ENCODE measurements at places on chromosomes 6 and 20. TPM values are rescaled to one million over a fixed set of nuclear protein-coding genes. Genes with fewer than 3 reads are reported as not detected.

DNA sequence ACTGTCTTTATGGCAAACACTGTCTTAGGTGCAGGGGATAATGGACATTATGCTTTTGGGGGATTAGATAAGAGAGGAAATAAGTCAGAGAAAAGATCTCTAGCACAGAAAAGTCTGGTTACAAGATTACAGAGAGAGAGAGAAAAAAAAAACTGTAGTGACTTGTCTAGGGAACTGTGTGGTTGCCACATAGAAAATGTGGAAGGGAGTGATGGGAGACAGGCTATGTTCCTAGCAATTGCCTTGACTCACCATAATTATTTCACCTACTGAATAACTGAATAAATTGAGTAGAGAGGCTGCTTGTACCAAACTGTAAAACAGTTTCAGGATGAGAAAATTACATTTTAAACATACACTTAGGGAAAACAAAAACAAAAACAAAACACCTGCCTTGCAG lies 229.7 kb downstream of the LAMA2 start:
- DNase-seq, result no peak
- no peaks in the 10 kb centered on the region for H3K36me3 ChIP-seq
- no peak overlapping the region for H3K4me3 ChIP-seq
- H3K27ac ChIP-seq, result no peak overlapping the region
- H3K4me1 ChIP-seq, result no peaks in the 10 kb centered on the region

GRCh38 chr20:51498765-51499540 lies 43.6 kb downstream of the NFATC2 start:
- peaks cover 63% of the 10 kb centered on the region for H3K4me1 ChIP-seq
- peak overlapping the region; percentile 63 for H3K27ac ChIP-seq
- no peaks in the 10 kb centered on the region for H3K27me3 ChIP-seq
- DNase-seq, result no peak
- H3K36me3 ChIP-seq, result no peaks in the 10 kb centered on the region

- no peak overlapping the region for H3K4me3 ChIP-seq
- H3K36me3 ChIP-seq, result no peaks in the 10 kb centered on the region
- H3K27me3 ChIP-seq, result no peaks in the 10 kb centered on the region
- no peak overlapping the region for H3K27ac ChIP-seq
- no peak for DNase-seq
These were observed 102.5 kb downstream of the PRL start for GRCh38 chr6:22194188-22194921.

DNA sequence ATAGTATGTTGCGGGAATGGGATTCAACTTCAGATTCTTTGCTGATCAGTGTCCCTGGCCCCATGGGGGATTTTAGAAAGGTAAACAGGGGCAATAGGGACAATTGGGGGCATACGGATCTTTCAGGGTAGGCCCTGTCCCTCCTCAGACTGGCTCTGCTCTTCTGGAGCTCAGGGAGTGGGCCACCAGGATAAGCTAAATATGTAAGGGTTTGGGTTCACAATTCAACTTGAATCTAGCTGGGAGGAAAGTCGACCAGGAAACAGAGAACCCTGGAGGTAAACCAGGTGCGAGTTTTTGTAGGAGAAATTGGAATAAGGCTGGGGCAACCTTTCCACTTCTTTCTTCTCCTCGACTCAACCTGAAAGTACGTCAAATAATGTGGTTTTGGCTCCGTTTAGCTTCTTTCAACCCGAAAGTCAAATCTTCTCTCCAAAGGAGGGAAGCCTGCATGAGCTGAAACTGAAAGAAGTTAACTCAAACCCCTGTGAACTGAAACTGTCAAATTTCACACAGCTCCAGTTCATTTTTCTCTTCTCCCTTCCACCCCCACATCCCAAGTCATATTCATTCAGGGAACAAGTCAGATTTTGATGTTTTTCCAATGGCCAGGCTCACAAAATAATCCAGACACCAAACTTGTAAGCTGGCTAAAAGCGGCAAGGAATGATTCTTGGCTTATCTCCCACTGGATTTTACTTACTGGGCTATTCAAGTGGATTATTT lies 278.2 kb downstream of the CLIC5 start:
- H3K27me3 ChIP-seq, result no peaks in the 10 kb centered on the region
- H3K4me3 ChIP-seq, result peak overlapping the region; percentile 21
- no peak overlapping the region for H3K27ac ChIP-seq
- peaks cover 5% of the 10 kb centered on the region for H3K4me1 ChIP-seq

DNA sequence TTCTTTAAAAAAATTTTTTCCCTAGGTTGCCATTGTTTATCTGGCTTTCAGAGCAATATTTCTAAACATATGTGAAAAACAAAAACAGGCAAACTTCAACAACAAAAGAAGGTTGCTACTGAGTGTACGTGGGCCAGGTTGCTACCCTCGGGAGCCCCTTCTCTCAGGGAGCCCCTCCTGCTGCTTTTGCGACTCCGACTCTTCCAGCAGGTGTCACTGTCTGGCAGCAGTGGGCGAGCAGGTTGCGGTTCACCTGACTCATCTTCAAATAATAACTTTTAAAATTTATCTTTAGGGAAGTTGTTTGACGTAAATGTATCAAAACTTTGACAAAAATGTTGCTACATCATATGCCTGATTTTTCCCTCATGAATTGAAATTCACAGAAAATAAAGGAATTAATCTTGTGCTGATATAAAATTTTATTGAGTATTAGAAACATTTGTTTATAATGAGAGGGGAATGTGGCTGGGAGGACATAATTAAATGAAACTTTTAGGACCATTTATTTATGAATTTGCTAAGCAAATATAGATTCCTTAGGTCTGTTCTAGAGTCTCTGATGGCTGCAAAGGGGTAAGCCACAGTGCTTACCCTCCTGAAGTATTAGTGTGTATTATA lies 138.8 kb downstream of the HIVEP1 start:
- no peak overlapping the region for H3K4me3 ChIP-seq
- H3K27ac ChIP-seq, result no peak overlapping the region
- no peaks in the 10 kb centered on the region for H3K4me1 ChIP-seq
- DNase-seq, result peak; percentile 38

DNA sequence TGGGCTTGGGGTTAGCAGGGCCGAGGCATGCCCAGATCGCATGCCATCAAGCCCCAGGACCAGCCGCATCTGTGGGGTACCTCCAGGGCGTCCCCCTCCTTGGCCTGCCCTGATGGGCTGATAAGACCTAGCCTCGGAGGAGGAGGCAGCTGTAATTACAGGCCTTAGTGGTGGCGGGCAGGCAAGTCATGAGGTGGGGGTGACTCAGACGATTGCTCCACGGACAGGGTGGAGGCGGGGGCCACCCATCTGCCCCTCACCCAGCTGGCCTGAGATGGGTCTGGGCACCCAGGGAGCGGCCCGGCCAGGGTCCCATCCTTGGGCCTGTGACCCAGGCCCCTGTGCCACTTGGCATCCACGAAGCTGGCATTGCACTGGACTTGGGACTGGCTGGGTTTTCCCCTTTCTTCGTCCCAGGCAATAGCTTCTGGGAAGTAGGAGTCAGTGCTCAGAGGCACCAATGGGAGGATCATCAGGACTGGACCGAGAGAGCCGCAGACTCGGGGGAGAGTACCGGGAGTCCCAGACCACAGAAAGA lies 57.5 kb downstream of the CEBPB start:
- H3K27me3 ChIP-seq, result peaks cover 29% of the 10 kb centered on the region
- no peak overlapping the region for H3K4me3 ChIP-seq
- H3K27ac ChIP-seq, result no peak overlapping the region
- no peaks in the 10 kb centered on the region for H3K36me3 ChIP-seq
- no peaks in the 10 kb centered on the region for H3K4me1 ChIP-seq

DNA sequence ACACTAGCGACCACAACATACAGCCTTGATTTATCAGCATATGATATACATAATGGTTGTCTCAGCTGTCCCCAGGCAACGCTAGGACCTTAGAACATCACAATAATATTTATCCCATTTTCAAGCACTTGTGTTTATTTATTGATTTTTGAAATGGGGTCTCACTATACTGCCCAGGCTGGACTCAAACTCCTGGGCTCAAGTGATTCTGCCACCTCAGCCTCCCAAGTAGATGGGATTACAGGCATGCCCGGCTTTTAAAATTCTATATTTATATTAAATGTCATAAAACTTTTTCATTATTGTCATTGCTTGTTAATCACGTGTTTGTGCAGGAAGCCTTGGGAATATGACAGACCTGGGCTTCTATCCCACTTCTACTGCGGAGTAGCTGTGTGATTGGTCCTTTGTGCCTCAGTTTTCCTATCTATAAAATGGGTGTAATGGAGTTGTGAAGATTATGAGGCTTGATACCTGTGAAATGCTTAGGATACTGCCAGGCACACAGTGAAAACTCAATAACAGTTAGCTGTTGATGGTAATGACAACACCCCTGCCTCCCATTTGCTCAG lies 10.2 kb downstream of the COL20A1 start:
- no peak overlapping the region for H3K4me3 ChIP-seq
- no peak overlapping the region for H3K27ac ChIP-seq
- H3K4me1 ChIP-seq, result no peaks in the 10 kb centered on the region
- no peaks in the 10 kb centered on the region for H3K36me3 ChIP-seq
- DNase-seq, result no peak

- H3K4me1 ChIP-seq, result no peaks in the 10 kb centered on the region
- no peak overlapping the region for H3K27ac ChIP-seq
- H3K4me3 ChIP-seq, result no peak overlapping the region
- no peaks in the 10 kb centered on the region for H3K27me3 ChIP-seq
These were observed 209.2 kb upstream of the PMEPA1 start for GRCh38 chr20:57919049-57919448.

- H3K27ac ChIP-seq, result no peak overlapping the region
- H3K36me3 ChIP-seq, result no peaks in the 10 kb centered on the region
- no peak overlapping the region for H3K4me3 ChIP-seq
These were observed 19.5 kb downstream of the PERP start for GRCh38 chr6:138087593-138088325.

- H3K36me3 ChIP-seq, result no peaks in the 10 kb centered on the region
- no peaks in the 10 kb centered on the region for H3K27me3 ChIP-seq
- H3K4me1 ChIP-seq, result peaks cover 49% of the 10 kb centered on the region
- H3K27ac ChIP-seq, result no peak within 1 kb of the TSS
- peak; percentile 11 for DNase-seq
These were observed at the start of gene MARCKS for GRCh38 chr6:113856625-113857555. TSS of gene MARCKS (plus strand) at chr6:113857345. CDS start at chr6:113857746, 401 bp downstream.

GRCh38 chr6:3766214-3766613 lies 14.7 kb upstream of the PXDC1 start:
- no peak overlapping the region for H3K27ac ChIP-seq
- H3K36me3 ChIP-seq, result no peaks in the 10 kb centered on the region
- no peak overlapping the region for H3K4me3 ChIP-seq

GRCh38 chr20:9442858-9443257 lies 71.5 kb upstream of the LAMP5 start:
- H3K27ac ChIP-seq, result no peak overlapping the region
- DNase-seq, result no peak
- no peak overlapping the region for H3K4me3 ChIP-seq
- H3K27me3 ChIP-seq, result no peaks in the 10 kb centered on the region
- no peaks in the 10 kb centered on the region for H3K36me3 ChIP-seq

DNA sequence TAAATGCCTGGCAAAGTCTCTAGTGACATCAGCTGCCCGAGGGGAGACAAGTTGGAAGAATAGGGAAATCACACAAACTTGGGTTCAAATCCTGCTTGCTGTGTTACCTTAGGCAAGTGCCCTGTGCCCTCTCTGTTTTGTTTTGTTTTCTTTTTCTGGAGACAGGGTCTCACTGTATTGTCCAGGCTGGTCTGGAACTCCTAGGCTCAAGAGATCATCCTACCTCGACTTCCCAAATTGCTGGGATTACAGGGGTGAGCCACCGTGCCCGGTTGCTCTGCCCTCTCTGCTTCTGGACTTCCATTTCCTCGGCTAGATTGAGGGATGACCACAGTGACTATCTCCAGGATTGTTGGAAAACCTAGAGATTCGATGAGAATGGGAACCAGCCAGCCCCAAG lies 55.4 kb downstream of the SNAI1 start:
- H3K4me1 ChIP-seq, result no peaks in the 10 kb centered on the region
- no peaks in the 10 kb centered on the region for H3K27me3 ChIP-seq
- H3K36me3 ChIP-seq, result no peaks in the 10 kb centered on the region
- H3K4me3 ChIP-seq, result no peak overlapping the region
- no peak for DNase-seq

- H3K4me1 ChIP-seq, result no peaks in the 10 kb centered on the region
- H3K27me3 ChIP-seq, result peaks cover 10% of the 10 kb centered on the region
- DNase-seq, result no peak
- H3K4me3 ChIP-seq, result no peak overlapping the region
- H3K27ac ChIP-seq, result no peak overlapping the region
- no peaks in the 10 kb centered on the region for H3K36me3 ChIP-seq
These were observed 132.4 kb upstream of the MAFB start for GRCh38 chr20:40821429-40821828.

DNA sequence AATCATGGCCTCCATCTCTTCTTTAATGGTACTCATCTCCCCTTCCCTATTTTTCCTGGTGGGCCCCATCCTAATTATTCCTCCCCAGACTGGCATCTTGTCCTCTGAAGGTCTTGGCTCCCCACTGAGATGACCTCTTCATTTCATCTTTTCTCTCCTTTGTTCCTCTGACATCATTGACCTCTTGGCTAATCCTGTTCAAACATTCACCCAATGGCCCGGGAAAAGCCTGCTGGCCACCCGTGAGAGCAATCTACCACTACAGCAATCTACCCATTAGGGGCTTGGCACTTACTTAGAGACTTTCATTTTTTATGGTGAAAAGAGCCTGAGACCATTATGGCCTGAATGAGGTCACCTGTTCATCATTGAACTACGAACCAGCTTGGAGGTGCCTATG lies 130.8 kb downstream of the DNAH8 start:
- H3K27me3 ChIP-seq, result no peaks in the 10 kb centered on the region
- H3K4me1 ChIP-seq, result no peaks in the 10 kb centered on the region
- H3K27ac ChIP-seq, result no peak overlapping the region
- no peaks in the 10 kb centered on the region for H3K36me3 ChIP-seq

- H3K27me3 ChIP-seq, result no peaks in the 10 kb centered on the region
- no peak for DNase-seq
- H3K4me1 ChIP-seq, result no peaks in the 10 kb centered on the region
These were observed 68.7 kb downstream of the FILIP1 start for GRCh38 chr6:75424618-75425548.

PEX7 gene
- 4.3 TPM for total RNA-seq

OVOL2 gene
- not detected for total RNA-seq

WFDC6 gene
- total RNA-seq, result not detected

POM121L2 gene
- not detected for total RNA-seq

TDRD6 gene
- total RNA-seq, result not detected

NMBR gene
- total RNA-seq, result not detected

MOG gene
- total RNA-seq, result not detected

MYH7B gene
- 0.69 TPM for total RNA-seq

All from T-cell (primary cell).